ENCODE measurements at places on chromosomes 7 and 10. TPM values are rescaled to one million over a fixed set of nuclear protein-coding genes. Genes with fewer than 3 reads are reported as not detected.

TMEM273 gene
- total RNA-seq = 16.6 TPM

FRAT1 gene
- 3.0 TPM for total RNA-seq

CPA4 gene
- not detected for total RNA-seq

DGKI gene
- total RNA-seq = 0.38 TPM

SAP25 gene
- total RNA-seq = 12.8 TPM

PARG gene
- 30.0 TPM for total RNA-seq

LRIT1 gene
- not detected for total RNA-seq

VGF gene
- total RNA-seq = not detected

GSTK1 gene
- total RNA-seq = 163 TPM

WNT16 gene
- total RNA-seq = not detected

- H3K27me3 ChIP-seq = no peaks in the 10 kb centered on the region
- peaks cover 9% of the 10 kb centered on the region for H3K4me1 ChIP-seq
- DNase-seq = no peak
- no peak overlapping the region for H3K27ac ChIP-seq
- H3K4me3 ChIP-seq = no peak overlapping the region
Measured at GRCh38 chr10:45461034-45461433, 87.0 kb downstream of the ALOX5 start.

DNA sequence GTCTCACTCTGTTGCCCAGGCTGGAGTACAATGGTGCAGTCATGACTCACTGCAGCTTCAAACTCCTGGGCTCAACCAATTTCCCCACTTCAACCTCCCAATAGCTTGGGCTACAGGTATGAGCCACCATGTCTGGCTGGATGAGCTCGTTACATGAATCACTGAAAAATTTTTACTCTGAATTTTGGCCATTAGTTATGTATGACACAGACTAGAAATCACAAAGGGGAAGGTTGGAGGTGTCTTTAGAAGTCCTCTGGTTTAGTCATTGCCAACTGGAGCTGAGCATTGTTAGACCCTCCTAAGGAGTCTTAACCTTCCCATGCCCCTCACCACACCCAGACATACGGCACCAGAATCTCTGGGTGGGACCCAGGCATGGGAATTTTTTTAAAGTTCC, 34.7 kb downstream of the SVIL start:
- H3K4me3 ChIP-seq = no peak overlapping the region
- H3K27me3 ChIP-seq = no peaks in the 10 kb centered on the region
- no peak overlapping the region for H3K27ac ChIP-seq
- no peaks in the 10 kb centered on the region for H3K4me1 ChIP-seq
- no peak for DNase-seq
- H3K36me3 ChIP-seq = no peaks in the 10 kb centered on the region

GRCh38 chr7:91041141-91041540, 223.1 kb upstream of the FZD1 start:
- no peak overlapping the region for H3K4me3 ChIP-seq
- DNase-seq = no peak
- no peak overlapping the region for H3K27ac ChIP-seq
- no peaks in the 10 kb centered on the region for H3K27me3 ChIP-seq

- no peak overlapping the region for H3K4me3 ChIP-seq
- no peaks in the 10 kb centered on the region for H3K36me3 ChIP-seq
- H3K4me1 ChIP-seq = no peaks in the 10 kb centered on the region
Measured at GRCh38 chr10:77614778-77615625, 22.6 kb downstream of the KCNMA1 start.

GRCh38 chr7:38632411-38632810, 1.2 kb upstream of the AMPH start:
- H3K27me3 ChIP-seq = peaks cover 38% of the 10 kb centered on the region
- peak; percentile 6 for DNase-seq
- no peak overlapping the region for H3K27ac ChIP-seq
- H3K4me3 ChIP-seq = no peak overlapping the region

GRCh38 chr10:75910032-75910431, 478.6 kb downstream of the LRMDA start:
- no peaks in the 10 kb centered on the region for H3K36me3 ChIP-seq
- DNase-seq = no peak
- peaks cover 10% of the 10 kb centered on the region for H3K27me3 ChIP-seq
- no peaks in the 10 kb centered on the region for H3K4me1 ChIP-seq
- no peak overlapping the region for H3K27ac ChIP-seq

DNA sequence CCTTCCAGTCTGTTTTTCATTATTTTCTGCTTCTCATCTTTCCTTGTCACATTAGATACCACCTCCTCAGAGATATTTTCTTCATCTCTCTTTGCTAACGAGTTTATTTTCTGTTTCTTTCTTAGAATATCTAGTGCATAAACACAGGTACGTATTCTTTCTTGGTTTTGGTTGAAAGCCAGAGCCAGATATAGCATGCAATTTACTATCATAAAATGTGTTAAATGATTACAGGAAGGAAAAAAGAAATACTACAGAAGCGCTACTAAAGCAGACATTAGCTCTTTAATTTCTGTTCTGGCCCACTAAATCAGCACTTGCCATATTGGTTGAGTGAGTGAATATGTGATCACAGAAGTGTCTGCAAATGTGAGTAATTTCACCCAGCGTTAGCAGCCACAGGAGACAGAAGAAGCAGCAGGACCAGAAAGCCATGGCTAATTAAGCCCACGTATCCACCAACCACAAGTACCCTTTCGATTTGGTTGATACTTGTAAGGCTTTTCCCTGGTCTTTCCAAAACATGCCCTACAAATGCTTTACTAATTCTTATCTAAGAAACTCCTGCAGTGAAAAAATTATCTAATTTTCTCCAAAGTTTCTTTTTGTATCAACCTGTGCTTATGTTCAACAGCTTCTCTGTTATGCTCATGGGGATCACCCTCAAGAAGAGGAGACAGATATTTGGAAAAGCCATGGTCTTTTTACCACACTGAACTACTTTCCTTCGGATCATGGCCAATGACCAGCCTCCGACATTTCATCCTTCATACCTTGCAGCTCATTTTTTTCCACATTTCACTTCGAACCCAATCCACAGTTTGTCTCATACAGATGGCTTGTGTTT, 23.1 kb upstream of the MACC1 start:
- H3K36me3 ChIP-seq = no peaks in the 10 kb centered on the region
- H3K4me1 ChIP-seq = peaks cover 16% of the 10 kb centered on the region
- DNase-seq = peak; percentile 20
- peaks cover 9% of the 10 kb centered on the region for H3K27me3 ChIP-seq
- H3K4me3 ChIP-seq = no peak overlapping the region

DNA sequence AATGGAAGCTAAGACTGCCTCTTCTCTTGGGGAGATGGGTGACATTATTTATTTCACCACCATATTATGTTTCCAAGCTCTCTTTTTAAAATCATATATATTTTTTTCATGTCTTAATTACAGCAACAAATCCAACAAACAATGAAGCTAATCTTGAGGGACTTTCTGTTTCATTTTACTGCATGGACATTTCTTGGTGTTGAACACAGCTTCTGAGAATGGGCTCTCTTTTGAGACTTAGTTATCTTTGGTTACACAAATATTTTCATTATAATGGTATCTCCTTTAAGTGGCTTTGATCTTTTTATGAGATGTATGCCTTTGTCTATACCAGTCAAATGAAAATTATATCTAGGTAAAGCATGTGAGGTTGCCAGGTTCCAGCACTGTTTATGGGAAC, 210.0 kb upstream of the LRRN3 start:
- H3K4me1 ChIP-seq = no peaks in the 10 kb centered on the region
- no peaks in the 10 kb centered on the region for H3K27me3 ChIP-seq
- no peak for DNase-seq
- H3K27ac ChIP-seq = no peak overlapping the region
- H3K4me3 ChIP-seq = no peak overlapping the region

- peaks cover 8% of the 10 kb centered on the region for H3K27me3 ChIP-seq
- no peak for DNase-seq
- no peaks in the 10 kb centered on the region for H3K36me3 ChIP-seq
- H3K27ac ChIP-seq = no peak overlapping the region
- no peak overlapping the region for H3K4me3 ChIP-seq
- H3K4me1 ChIP-seq = no peaks in the 10 kb centered on the region
Measured at GRCh38 chr7:31091924-31092434, 39.9 kb downstream of the ADCYAP1R1 start.

DNA sequence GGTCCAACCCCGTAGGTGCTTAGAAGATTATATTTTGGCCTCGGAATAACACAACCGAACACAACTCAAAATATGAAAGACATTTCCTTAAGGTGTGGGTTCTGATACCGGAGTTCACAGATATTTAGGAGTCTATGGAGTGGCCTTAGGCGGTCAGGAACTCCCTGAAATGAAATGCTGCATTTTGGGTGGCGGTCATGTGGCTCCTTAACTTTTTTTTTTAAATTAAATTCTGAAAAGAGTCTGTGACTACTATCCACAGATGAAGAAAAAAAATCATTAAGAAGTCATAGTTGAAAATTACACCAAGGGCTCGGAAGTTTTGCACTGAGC, 290.9 kb upstream of the NFE2L3 start:
- peaks cover 4% of the 10 kb centered on the region for H3K36me3 ChIP-seq
- no peak overlapping the region for H3K4me3 ChIP-seq
- no peak for DNase-seq
- H3K27me3 ChIP-seq = peaks cover 36% of the 10 kb centered on the region
- peaks cover 24% of the 10 kb centered on the region for H3K4me1 ChIP-seq

GRCh38 chr10:19290770-19291169, 242.2 kb downstream of the MALRD1 start:
- no peaks in the 10 kb centered on the region for H3K27me3 ChIP-seq
- H3K4me1 ChIP-seq = no peaks in the 10 kb centered on the region
- H3K27ac ChIP-seq = no peak overlapping the region
- H3K4me3 ChIP-seq = no peak overlapping the region
- H3K36me3 ChIP-seq = no peaks in the 10 kb centered on the region

GRCh38 chr10:76497666-76498065, 1066.2 kb downstream of the LRMDA start:
- no peak overlapping the region for H3K4me3 ChIP-seq
- no peak overlapping the region for H3K27ac ChIP-seq
- no peaks in the 10 kb centered on the region for H3K36me3 ChIP-seq
- H3K4me1 ChIP-seq = no peaks in the 10 kb centered on the region
- H3K27me3 ChIP-seq = no peaks in the 10 kb centered on the region
- no peak for DNase-seq

- H3K4me3 ChIP-seq = no peak overlapping the region
- peaks cover 39% of the 10 kb centered on the region for H3K4me1 ChIP-seq
- H3K27me3 ChIP-seq = no peaks in the 10 kb centered on the region
Measured at GRCh38 chr10:132577350-132578003, 39.9 kb downstream of the INPP5A start.

- no peaks in the 10 kb centered on the region for H3K27me3 ChIP-seq
- no peak overlapping the region for H3K27ac ChIP-seq
- H3K36me3 ChIP-seq = no peaks in the 10 kb centered on the region
- no peak overlapping the region for H3K4me3 ChIP-seq
- H3K4me1 ChIP-seq = no peaks in the 10 kb centered on the region
Measured at GRCh38 chr7:145899938-145900337, 216.7 kb upstream of the CNTNAP2 start.

DNA sequence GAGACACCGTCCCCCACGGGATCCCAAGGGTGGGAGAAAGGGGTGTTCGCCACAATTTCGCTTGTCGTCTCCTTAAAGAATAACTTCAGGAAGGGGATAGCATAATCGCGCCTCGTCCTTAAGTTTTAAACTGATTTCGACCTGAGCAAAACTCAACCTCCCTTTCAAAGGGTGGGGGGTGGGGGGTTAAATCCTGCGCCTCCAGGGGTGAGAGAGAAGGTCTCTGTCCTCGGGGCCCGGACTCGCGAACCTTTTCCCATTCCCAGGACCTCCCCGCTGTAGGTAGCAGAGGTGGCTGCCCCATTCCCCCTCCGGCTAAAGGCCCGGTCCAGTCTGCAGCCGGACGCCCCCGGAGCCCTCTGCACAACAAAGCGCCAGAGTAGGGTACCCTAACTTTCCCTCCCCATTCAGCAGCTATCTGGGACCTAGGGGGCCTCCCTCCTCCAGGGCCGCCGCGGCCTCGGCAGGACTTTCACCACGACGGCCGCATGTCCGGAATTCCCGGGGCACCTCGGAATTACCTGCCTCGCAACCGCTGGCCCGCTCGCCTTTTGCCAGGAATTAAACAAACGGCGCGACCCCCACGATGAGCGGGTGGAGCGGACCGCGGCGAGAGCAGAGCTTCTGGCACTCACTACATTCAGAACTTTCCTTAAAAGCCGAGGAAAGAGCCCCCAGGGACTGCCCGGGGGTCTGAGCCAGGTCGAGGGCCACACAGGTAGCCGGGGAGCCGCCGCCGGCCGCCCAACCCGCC, 1.7 kb downstream of the CDK6 start:
- DNase-seq = no peak
- H3K36me3 ChIP-seq = peaks cover 45% of the 10 kb centered on the region
- H3K4me3 ChIP-seq = peak overlapping the region; percentile 94
- H3K4me1 ChIP-seq = peaks cover 32% of the 10 kb centered on the region
- peaks cover 4% of the 10 kb centered on the region for H3K27me3 ChIP-seq

- DNase-seq = no peak
- H3K4me3 ChIP-seq = no peak overlapping the region
- no peak overlapping the region for H3K27ac ChIP-seq
Measured at GRCh38 chr7:981793-982510, 1.0 kb upstream of the CYP2W1 start.

DNA sequence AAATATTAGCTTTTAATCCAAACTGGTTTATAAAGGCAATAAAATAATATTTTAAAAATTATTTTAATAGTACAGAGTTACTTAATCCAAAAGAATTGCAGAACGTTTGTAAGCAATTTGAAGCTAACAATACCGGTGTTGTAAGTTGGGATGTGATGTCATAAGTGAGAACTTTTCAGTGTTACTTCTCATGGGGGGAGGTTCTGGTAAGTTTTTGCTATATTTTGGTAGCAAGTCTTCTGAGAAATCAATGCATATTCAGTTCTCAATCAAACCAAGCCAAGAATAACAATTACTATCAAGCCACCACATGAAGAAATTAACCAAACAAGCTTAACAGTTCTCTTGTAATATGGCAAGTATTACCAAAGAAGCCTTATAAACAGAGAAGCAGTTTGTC, 147.1 kb upstream of the ASAH2 start:
- no peak for DNase-seq
- no peak overlapping the region for H3K27ac ChIP-seq
- H3K4me1 ChIP-seq = peaks cover 31% of the 10 kb centered on the region
- no peaks in the 10 kb centered on the region for H3K36me3 ChIP-seq
- no peak overlapping the region for H3K4me3 ChIP-seq

GRCh38 chr10:120559800-120560199, 102.8 kb downstream of the PLPP4 start:
- H3K27me3 ChIP-seq = no peaks in the 10 kb centered on the region
- H3K27ac ChIP-seq = no peak overlapping the region
- H3K36me3 ChIP-seq = no peaks in the 10 kb centered on the region
- H3K4me1 ChIP-seq = no peaks in the 10 kb centered on the region

GRCh38 chr7:76357475-76358010, 1.2 kb downstream of the YWHAG start:
- no peak for DNase-seq
- H3K27ac ChIP-seq = peak overlapping the region; percentile 97
- peak overlapping the region; percentile 96 for H3K4me3 ChIP-seq
